CD4-positive, alpha-beta T cell treated with Interleukin-15 for 1 hour (primary cell): ENCODE measurements at places on chromosomes 7 and 10.

DNA sequence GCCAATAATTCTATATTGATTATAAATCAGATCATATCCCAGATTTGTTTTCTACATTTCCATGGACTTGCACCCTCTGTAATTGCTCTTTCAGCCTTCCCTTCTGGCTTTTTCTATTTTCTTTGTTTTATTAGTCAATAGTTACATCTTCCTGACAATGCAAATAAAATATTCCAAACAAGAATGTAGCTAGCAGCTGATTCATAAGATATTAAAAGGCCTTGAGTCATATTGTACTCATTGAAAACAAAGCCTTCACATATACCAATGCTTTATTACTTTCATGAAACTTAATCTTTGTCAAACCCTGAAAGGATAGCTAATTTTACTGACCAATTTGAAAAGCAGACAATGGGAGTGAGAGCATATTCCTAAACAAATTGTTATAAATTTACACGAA is 10.7 kb upstream of the SFMBT2 start:
- DNase-seq: no peak

DNA sequence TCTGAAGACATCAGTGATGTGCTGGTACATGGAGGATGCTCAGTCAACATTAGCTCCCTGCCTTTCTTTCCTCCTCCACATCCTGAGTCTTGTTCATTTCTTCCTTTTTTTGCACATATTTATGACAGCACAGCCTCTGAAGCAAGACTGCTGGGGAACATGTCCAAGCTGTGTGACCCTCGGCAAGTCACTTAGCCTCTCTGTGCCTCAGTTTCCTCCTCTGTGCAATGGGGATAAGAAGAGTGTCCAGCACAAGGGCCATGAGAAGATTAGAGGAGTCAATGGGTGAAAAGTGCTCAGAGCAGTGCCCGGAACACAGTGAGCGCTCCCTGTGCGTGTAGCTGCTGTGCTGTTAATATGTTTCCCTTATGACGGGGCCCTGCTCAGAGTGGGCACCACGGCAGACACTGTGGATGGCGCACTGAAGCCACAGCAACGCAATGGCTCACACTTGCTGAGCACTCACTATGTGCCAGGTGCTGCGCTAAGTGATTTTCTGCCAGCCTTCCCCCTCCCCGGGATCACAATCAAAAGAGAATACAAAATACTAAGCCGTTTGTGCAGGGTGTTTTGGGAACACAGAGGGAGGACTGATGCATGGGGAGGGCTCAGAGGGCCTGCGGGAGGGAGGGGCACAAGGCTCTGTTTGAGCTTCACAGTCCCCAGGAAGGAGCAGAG is 28.7 kb downstream of the ZCCHC24 start:
- DNase-seq: no peak

- no peak for DNase-seq
Measured at GRCh38 chr10:119453313-119453712, 89.2 kb downstream of the RGS10 start.

GRCh38 chr10:58152673-58153263 is 114.9 kb downstream of the IPMK start:
- no peak for DNase-seq

- peak; percentile 70 for DNase-seq
Measured at GRCh38 chr7:41943094-41943577, 240.2 kb upstream of the INHBA start.
